ENCODE measurements at places on chromosomes 6 and 20.
A peak's percentile ranks its signal among the peaks of the same experiment; 100 is the strongest.

DNA sequence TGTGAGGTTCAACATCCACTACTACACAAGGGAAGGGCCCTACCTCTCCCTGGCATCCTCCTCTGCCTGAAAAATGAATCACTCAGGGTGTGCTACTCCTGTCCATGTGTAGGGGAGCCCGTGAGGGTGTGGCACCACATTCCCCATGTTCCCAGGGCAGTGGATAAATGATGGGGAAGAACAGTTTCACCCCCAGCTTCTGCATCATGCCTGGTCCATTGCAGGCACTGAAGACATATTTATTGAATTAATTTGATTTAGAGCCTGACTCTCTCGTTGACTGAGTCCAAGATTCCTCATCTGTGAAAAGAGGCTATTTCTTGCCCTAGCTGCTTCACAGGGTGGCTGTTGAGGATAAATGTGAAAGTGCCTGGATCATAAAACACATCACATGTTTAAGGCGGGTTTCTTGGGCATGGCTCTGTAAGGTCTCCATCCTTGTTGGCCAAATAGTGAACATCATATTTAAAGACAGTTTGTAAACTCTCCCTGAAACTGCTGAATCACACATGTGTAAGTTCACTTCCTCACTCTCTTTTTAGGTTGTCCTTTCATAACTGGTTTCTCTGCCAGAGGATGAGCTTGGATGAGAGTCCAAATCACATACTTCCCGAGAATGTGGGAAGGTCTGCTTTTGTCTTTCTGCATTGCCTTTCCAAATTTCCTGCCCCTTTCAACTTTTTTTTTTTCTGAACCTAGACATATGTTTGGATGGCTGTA lies 79.7 kb upstream of the FYN start:
- no peak for DNase-seq

GRCh38 chr6:142960098-142960497 lies 15.1 kb upstream of the HIVEP2 start:
- no peak for DNase-seq

GRCh38 chr6:41781366-41781730 lies 766 bp downstream of the PRICKLE4 start:
- DNase-seq, result no peak

GRCh38 chr6:51626391-51626790 lies 461.0 kb downstream of the PKHD1 start:
- DNase-seq, result no peak

GRCh38 chr6:66496659-66497058 lies 789.6 kb upstream of the EYS start:
- peak; percentile 10 for DNase-seq

DNA sequence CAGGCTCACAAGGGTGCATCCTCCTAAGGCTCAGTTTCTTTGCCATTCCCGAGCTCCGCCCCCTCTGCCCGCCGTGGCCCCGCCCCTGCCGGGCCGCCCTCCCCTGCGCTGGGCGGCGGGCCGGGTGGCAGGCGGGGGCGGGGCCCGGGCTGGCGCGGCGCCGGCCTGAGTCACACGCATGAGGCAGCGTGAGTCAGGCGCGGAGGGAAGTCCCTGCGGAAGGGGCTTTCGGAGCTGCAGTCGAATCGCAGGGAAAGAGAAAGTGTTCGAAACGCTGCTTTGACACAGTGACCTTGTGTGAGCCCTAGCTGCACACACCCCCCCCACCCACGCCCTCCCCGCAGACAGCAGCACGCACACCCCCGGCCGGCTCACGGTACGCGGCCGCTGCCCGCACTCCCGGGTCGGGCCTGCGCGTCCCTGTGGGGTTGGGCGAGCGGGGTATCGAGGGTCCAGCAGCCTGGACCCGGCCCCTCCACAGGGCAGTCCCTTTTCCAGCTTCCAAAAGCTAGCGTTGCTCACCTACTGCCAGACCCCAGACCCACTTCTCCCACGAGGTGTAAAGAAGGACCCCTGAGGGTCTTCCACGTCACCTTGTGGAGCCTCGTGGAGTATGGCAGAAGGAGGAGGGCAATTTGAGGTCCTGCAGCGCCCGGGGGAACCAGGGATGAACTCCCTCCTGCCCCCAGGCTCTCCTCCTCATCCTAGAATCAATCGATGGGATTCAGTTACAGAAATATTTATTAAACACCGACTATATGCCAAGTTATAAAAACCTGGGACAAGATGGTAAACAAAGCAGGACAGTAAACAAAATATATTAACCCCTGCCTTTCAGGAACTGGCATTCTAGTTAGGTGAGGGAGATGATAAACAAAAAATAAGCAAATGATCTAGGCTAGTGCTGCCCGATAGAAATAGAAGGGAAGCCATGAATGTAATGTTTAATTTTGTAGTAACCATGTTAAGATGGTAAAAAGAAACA lies 12.4 kb upstream of the HMGA1 start:
- peak; percentile 95 for DNase-seq

- DNase-seq, result no peak
Measured at GRCh38 chr6:28811873-28812272, 111.9 kb downstream of the TRIM27 start.

DNA sequence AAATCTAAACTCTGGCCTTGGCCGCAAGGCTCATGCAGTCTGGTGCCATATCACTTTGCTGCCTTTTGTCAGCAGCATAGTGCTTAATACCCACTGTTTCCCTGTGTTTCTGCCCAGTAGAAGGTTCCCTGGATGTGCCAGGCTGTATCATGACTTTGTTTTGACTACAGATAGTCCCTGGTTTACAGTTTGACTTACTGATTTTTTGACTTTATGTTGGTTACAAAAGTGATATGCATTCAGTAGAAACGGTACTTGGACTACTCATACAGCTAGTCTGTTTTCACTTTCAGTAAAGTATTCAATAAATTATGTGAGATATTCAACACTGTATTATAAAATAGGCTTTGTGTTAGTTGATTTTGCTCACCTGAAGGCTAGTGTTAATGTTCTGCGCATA lies 19.0 kb downstream of the RALY start:
- no peak for DNase-seq

DNA sequence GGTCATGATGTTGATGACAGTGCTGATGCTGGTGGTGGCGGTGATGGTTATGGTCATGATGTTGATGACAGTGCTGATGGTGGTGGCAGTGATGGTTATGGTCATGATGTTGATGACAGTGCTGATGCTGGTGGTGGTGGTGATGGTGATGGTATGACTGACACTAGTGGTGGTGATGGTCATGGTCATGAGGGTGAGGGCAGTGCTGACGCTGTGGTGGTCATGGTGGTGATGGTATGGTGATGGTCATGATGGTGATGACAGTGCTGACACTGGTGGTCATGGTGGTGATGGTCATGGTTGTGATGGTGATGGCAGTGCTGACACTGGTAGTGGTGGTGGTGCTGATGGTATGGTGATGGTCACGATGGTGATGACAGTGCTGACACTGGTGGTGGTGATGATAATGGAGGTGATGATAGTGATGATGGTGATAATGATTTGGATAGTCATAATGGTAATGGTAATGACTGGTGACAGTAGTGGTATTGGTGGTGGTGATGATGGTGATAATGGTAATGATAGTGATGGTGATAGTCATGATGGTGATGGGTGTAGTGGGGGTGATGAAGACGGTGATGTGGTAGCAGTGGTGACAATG lies 206.2 kb downstream of the CDH4 start:
- DNase-seq, result no peak
